ENCODE measurements at places on chromosomes 7 and 10. TPM values are rescaled to one million over a fixed set of nuclear protein-coding genes. Genes with fewer than 3 reads are reported as not detected.

Gene HK1
- total RNA-seq = 163 TPM

Gene TMEM273
- not detected for total RNA-seq

Gene RSPH10B
- total RNA-seq = 0.62 TPM

Gene SPDYE3
- total RNA-seq = not detected

Gene TAS2R3
- total RNA-seq = not detected

Gene MKX
- total RNA-seq = not detected

Gene CDH23
- total RNA-seq = 1.2 TPM

Gene H2BK1
- total RNA-seq = not detected

Gene KIAA1549
- 1.5 TPM for total RNA-seq

Gene RPS24
- total RNA-seq = 2,989 TPM

Gene TLX1
- not detected for total RNA-seq

Gene AMPH
- not detected for total RNA-seq

Gene PSPH
- total RNA-seq = 66.4 TPM

Gene TSPAN13
- total RNA-seq = 24.1 TPM

Gene RAB19
- total RNA-seq = 0.15 TPM
